ENCODE measurements at places on chromosomes 12 and 14.
A peak's percentile ranks its signal among the peaks of the same experiment; 100 is the strongest.

DNA sequence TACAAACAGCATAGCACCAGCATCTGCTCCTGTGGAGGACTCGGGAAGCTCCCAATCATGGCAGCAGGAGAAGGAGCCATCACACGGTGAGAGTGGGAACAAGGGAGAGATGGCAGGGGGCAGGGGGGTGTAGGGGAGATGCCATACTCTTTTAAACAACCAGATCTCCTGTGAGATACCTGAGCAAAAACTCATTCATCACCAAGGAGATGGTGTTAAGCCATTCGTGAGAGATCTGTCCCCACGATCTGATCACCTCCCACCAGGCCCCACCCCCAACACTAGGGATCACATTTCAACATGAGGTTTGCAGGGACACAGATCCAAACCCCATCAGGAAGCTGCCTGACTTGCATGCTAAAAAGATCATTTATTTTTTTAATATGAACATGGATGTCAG is 499.3 kb downstream of the TMEM132D start:
- peak; percentile 3 for DNase-seq

- DNase-seq, result no peak
These were observed 53.1 kb downstream of the CNTN1 start for GRCh38 chr12:40745386-40745785.

- no peak for DNase-seq
These were observed 4.5 kb upstream of the SH2B3 start for GRCh38 chr12:111401167-111401605.

DNA sequence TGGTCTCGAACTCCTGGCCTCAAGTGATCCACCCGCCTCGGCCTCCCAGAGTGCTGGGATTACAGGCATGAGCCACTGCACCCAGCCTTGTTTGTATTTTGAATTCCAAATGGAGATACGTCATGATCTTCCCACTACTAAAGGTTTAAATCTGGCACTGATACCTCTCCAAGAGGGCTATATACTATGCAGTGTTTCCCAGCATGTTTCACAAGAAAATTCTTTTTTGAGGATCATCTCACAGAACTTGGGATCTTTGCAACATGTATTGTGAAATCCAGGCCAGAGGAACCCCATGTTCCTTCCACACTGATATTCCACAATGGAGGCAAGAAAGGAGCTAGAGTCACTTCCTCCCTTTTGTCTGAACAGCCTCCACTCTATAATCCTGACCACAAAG is 112.7 kb downstream of the NT5DC3 start:
- DNase-seq, result no peak

DNA sequence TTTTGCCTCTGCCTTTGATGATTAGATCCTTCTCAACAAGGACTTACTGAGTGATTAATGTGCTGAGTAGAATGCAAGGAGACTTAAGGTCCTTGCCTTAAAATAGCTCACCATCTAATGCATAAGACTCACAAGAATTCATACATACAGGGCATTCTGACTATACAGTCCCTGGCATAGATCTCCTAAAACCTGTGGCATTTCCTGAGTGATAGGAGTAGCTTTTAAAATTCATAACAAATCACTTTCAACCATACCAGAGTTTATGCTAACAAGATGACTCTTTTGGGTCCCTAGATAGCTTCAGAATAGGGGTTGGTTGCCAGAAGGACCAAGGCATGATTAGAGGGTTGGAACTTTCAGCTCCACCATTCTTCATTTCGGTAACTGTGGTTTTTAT is 48.8 kb downstream of the STXBP6 start:
- no peak for DNase-seq

DNA sequence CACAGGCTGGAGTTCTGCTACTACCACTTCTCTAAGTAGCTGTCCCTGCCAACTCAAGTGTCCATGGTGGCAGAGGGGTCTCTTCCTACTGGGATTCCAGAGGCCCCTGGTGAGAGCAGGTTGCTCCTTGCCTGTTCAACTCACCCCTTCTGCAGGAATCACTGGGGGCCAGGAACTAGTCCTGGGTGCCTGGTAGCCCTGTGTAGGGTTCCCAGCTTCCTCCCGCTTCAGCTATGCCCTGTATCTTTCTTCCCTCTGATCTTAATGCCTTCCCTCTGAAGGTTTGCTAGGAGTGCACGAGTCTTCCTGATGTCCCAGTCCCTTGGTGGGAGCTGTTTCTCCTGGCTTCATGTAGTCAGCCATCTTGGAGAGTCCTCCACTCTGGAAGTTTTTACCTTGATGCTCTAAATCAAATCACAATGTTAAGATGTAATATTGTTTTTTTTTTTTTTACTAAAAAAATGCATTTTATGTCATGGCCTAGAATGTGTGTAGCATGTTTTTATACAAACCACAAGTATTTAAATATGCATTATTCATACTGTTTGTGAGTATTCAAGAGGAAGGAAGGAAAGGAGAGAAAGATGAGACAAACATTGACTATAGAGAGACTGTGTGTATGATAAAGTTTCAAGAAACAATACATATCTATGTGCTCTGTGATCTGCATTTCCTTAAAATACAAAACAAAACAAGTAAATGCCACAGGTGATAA is 54.7 kb downstream of the FRS2 start:
- DNase-seq, result no peak

Data from NCI-H2029 (cell line).